ENCODE measurements at places on chromosomes 12 and 14.

DNA sequence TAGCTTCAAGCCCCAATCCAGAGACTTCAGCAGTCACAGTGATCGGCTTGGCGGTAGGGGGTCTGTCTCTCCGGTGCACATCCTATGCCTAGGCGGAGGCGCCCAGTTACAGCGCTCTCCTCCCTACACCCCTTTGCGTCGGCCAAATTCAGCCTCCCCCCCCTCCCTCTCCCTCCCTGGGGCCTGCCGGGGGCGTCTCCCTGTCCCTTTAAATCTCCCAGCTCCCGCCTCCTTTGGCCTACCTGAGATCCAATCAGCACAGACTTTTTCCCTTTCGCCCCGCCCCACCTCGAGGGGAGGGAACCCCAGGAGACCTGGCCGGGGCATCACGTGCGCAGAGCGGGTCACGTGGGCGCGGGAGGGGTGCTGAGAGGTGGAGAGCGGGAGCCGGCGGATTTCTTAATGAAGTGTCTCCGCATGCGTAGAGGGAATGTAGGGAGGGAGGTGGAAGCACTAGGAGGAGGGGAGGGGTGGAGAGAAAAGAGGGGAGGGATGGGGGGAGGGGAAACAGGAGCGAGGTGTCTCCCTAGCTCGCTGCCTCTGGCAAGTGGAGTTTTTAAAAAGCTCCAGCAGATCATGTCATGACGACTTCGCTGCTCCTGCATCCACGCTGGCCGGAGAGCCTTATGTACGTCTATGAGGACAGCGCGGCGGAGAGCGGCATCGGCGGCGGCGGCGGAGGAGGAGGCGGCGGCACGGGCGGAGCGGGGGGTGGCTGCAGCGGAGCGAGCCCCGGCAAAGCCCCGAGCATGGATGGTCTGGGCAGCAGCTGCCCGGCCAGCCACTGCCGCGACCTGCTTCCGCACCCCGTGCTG lies at the start of gene HOXC13:
Gene HOXC13, plus strand, starts transcription at position 506 of the 815 bp plus-strand sequence. Its CDS starts 76 bp downstream, at position 582.
- peak; percentile 38 for DNase-seq

DNA sequence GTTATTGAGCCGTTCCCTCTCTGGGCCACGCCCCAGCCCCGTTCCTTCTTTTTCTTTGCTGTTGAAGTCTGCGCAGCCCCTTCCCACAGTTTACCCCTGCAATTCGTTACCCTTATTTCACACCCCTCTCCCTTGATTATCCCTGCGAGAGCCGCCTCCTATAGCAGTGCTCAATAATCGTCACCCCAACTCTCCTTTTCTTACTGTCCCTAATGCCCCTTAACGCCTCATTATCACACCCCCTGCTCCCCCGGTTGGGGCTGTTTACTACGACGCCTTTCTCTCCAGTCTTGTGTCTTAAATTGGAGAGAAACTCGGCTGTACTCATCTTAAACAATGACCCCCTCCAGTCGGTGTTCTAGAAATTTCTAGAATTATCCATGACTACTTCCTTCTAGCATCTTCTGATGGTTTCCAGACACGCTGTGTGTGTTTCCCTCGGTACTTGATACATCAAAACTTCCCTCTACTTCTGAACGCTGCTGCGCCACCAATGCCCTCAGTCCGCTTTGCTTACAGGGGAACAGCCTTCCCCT lies 713 bp upstream of the FBXL14 start:
- peak; percentile 59 for DNase-seq

GRCh38 chr14:71061458-71061857 lies 154.2 kb downstream of the PCNX1 start:
- DNase-seq: no peak

DNA sequence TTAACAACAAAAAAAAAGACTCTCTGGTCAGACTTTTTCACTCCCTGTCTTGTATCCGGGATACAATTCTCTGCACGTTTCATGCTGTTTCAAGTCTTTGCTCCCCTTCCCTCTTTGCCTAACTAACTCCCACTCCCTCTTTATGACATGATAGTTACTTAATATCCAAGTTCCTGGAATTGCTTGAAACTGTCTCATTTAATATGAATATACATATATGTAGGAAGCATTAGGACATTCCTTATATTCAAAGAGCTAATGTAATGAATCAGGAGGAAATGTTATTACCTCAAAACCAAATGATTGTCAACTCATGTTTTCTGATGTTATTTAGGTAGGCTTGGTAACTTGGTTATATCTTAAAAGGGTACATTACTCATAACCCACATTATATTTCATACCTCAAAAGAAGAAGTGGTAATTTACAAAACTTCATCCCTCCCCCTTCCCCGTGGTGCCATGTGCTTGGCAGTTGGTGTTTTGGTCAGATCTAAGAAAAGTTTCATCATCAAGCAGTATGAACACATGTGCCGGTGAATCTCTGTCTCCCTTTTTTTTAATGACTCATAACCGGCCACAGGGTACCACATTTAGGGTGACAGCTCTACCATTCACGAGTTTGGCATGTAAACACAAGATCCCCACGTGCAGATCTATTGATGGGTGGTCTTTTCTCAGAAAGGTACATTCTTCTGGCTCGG lies 56.5 kb downstream of the HCAR2 start:
- DNase-seq: no peak

- DNase-seq: peak; percentile 24
These were observed 46.9 kb upstream of the FAM181A start for GRCh38 chr14:93880021-93880820.
